ENCODE measurements at places on chromosomes 2 and 18.

GRCh38 chr18:46010676-46011075 is 43.5 kb upstream of the EPG5 start:
- no peak for DNase-seq

- no peak for DNase-seq
These were observed 19.5 kb downstream of the DGUOK start for GRCh38 chr2:73946215-73946614.

- no peak for DNase-seq
These were observed 325.1 kb upstream of the TANK start for GRCh38 chr2:160835166-160835565.

DNA sequence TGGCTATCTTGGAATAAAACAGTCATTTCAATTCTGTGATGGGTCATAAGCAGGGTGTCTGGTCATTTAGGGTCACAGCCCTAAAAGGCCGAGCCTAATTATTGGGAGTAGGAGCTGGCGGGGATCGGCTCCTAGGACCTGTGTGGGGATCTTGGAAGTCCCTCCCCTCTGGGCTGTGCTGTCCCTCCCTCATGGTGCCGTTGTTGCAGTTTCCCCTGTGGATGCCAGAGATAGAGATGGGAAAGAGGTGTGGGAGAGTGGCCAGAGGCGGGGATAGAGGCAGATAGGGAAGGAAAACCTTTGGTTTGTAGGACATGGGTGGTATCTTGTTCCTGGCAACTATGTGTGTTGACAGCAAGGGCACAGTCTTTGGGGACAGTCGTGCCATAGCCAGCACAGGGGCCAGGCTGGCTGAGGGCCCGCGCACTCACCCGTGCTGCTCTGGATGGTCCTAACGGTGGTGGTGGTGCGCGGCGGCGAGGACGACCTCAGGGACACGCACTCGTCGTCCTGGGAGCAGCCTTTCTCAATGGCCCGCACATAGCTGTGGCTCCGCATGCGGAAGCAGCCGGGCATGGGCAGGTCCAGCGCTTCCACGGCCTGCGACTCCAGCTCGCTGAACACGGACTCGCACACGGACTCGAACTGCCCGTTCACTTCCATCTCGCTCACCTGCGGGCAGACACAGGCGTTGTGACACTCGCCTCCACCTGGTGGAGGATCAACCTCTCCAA is 278.9 kb downstream of the TGIF1 start:
- no peak for DNase-seq

DNA sequence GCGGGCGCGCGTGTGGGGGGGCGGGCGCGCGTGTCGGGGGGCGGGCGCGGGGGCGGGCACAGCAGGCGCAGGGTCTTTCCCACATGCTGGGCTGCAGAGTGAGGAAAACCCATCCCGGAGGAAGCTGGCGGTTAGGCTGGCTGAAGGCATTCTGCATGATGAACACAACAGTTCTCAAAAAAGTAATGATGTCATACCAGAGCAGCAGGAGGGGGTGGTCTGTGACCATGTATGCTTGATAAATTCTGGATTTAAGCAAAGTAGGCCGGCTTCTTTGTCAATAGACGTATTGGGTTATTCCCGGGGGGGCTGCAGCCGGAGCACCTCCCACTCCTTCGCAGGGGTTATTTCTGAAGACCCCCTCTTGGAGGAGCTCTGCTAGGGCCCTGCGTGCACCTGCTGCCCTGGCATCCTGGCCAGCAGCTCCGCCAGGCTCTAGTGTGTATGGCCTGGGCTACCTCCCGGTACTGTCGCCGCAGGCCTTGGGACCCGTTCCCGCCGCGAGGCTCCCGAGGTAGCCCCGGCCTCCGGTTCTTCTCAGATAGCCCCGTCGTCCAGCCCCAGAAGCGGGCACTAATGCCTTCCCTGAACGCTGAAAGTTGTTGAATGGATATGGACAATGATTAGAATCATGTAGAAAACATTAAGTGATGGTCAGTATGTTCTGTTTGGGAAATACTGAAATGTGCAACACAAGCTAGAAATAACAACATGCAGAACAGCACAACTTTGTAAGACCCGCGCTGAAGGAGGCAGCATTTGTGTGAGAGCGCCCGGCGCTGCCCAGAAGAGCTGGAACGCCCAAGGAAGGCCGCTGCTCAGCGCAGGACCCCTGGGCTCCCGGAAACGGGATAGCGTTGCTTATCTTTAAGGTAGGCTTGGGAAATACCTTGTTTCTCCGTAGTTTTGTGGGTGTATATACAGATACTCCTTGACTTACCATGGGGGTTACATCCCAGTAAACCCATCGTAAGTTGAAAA is 101.4 kb upstream of the RAB6C start:
- DNase-seq = no peak

DNA sequence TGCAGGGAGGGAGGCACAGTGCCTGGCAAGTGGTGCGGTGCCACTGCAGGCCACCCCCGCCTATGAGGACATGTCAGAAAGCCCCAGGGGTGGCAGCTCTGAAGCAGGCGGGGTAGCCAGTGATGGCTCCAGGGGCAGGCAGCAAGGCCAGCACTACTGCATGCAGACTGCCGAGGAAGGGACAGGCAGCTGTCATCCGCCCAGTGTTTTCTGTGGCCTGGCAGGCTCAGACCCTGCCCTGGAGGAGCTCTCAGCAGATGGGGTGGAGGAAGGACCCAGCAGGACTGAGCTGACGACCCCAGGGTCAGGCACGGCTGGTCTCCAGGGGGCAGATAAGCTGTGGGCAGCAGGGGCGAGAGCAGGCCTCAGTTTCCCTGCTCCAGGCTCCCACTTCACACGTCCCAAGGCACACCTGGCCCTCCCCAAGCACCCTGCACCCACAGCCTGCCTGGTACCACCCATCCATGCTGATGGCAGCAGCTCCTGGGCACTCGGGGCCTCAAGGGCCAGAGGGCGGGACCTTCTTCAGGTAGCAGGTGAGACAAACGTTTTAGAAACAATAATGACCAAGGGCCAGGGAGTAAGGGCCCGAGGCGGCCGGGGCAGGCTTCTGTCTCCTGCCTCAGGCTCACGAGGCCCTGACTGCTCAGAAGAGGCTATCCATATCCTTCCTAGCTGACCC is 48.5 kb downstream of the HS6ST1 start:
- no peak for DNase-seq

- no peak for DNase-seq
These were observed 57.8 kb downstream of the CYB5A start for GRCh38 chr18:74233933-74234325.

DNA sequence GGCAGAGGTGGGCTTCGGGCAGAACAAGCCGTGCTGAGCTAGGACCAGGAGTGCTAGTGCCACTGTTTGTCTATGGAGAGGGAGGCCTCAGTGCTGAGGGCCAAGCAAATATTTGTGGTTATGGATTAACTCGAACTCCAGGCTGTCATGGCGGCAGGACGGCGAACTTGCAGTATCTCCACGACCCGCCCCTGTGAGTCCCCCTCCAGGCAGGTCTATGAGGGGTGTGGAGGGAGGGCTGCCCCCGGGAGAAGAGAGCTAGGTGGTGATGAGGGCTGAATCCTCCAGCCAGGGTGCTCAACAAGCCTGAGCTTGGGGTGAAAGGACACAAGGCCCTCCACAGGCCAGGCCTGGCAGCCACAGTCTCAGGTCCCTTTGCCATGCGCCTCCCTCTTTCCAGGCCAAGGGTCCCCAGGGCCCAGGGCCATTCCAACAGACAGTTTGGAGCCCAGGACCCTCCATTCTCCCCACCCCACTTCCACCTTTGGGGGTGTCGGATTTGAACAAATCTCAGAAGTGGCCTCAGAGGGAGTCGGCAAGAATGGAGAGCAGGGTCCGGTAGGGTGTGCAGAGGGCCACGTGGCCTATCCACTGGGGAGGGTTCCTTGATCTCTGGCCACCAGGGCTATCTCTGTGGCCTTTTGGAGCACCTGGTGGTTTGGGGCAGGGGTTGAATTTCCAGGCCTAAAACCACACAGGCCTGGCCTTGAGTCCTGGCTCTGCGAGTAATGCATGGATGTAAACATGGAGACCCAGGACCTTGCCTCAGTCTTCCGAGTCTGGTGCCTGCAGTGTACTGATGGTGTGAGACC is at the start of gene PROC:
Gene PROC, plus strand, starts transcription at position 128 of the 812 bp plus-strand sequence. CDS start 1,516 bp downstream, outside the sequence.
- DNase-seq = no peak

DNA sequence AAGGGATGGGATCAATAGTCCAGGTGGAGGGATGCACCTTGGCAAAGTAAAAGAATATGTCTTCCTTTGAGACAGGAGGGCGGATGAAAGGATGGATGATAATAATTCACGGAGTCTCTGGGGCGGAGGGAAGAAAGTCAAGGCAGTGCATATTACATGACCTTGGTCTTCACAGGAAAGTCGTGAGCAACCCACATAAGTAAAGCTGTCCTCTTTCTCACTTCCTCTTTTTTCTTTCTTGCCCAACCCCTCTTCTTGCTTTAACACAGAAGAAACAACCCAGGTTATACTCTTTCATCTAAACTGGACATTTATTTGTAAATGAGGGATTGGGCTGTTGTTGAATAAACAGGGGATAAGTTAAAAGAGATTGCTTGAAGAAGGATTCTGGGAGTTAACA is 168.7 kb upstream of the SKOR2 start:
- DNase-seq = no peak

DNA sequence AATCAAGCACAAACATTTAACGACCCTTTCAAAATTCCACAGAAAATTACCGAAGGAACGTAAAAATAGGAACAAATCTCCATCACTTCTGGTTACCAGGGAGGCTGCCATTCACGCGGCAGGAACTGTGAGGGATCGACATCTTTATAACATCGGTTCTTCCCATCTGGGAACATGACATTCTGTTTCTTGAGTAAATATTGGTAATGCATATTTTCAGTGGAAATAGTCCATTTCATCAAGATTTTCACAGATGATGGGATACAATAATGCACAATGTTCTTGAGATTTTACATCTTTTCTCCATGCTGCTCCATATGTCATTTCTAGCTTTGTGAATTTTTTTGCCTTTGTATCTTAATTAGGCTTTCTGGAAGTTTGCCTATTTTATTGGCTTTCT is 10.0 kb downstream of the ADD2 start:
- DNase-seq = no peak

DNA sequence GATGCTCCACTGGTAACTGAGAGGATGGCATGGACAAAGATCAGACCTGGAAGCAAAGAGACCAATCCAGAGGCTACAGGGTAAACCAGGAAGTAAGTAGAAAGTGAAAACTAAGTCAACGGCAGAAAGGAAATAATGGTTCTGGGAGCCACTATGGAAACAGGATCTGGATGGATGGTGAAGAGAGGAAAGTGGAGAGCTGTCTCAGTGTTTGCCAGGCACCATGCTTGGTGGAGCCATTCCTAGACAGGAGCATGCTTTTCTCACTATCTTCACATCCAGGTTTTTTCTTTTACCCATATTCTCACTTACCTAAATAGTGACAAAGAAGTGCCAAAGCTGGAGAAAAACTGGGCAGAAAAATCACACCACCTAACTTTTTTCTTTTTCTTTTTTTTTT is 22.2 kb downstream of the ZNF521 start:
- DNase-seq = no peak

DNA sequence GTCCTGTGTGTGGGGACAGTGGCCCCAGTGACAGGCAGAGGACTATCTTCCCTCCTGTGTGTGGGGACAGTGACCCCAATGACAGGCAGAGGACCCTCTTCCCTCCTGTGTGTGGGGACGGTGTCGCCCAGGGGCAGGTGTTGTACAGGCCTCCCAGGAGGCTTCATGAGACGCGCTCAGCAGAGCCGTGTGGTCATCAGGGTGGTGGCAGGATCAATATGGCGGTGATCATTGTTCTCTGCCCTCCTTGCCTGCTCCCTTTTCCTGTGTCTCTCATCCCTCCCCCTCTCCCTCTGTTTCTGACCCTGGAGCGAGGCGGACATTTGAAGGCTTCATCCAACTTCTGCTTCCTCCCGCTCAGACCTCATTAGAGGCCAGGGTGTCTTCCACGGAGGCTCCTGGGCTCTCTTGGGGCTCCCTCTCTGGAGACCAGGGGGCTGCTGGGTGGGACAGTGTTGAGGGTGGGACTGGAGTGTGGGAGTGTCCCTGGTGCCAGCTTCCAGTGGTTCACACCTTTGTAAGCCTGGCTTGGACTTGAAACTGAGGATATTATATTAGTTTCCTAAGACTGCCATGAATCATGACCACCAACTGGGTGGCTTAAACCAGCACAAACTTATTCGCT is 59.5 kb downstream of the ACKR3 start:
- DNase-seq = no peak

DNA sequence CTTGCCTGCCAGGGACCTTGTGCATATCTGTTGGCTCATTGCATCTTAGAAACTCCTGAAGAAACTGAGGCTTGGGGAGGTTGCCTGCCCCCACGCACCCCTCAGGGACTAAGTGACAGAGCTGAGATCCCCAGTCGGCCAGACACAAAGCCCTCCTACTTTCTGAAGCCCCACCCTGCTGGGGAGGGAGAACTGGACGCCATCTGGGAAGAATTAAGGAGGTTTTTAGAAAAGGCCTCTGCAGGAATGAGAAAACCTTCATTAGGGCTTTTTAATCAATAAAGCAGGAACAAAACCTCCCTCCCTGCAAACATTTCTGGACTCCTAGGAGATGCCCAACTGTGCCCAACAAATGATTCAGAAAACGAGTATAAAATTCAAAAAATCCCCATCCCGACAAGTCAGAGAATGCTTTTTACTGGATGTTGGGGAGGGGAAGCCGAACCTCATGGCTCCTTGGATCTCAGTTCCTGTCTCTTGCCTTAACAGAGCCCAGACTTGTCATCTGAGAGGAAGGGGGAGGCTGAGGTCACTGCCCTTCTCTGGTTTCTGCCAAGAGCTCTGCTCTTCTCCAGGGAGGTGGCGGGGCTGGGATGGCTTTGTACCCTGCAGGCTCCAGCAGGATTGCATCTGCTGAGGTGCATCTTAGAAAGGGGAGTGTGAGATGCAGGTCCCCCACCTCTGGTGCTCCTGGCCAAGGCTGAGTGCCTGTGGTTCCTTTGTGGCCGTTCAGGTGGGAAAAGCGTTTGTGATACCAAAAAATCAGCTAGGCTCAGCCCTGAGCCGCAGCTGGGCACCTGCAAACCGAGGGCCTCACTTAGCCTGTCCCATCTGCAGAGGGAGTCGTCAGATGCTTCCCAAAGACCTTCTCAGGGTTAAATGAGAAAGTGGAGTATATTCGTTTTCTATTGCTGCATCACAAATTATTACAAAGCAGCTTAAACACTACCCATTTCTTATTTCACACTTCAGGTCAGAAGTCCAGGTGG is 142.4 kb downstream of the ZFP36L2 start:
- DNase-seq = no peak

- DNase-seq = no peak
These were observed 32.5 kb upstream of the PLB1 start for GRCh38 chr2:28463211-28463816.

DNA sequence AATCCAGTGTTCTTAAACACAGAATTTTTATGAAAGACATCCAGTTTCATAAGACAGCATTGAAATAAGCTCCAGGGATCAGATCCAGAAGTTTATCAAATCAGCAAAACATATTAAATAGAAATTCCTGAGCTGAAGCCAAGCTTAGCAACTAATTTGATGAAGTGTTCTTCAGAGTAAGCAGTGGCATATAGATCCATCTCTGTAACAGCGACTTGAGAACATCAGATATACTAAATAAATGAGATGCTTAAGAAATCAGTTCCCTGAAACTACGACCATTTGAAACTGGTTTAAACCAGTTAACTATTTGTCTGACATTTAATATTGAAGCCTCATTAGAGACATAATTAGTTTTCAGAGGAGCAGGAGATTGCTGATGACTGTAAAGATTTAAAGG is 34.1 kb downstream of the PPP1R1C start:
- DNase-seq = no peak

- no peak for DNase-seq
These were observed 221.5 kb upstream of the ACVR2A start for GRCh38 chr2:147623328-147623727.

All from T-helper 17 cell (primary cell).